ENCODE measurements at places on chromosomes 5 and 9.

DNA sequence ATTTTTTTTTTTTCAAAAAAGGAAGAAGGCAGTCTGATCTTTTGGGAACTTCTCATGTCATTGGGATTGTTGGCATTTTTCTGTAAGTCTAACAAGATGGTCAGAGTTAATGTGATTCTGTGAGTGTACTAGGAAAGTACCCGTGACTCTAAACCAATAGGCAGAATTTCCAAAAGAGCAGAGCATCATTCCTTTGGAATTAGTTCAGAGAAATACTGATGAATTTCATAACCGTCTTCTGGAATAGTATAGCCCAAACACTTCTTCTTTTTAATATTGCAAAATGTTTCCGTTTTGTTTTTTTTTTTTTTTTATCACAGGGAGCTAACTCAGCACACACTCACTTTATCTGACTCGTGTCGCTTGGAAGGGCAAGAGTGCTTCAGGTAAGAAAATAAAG is 407.4 kb downstream of the DTWD2 start:
- DNase-seq, result no peak

DNA sequence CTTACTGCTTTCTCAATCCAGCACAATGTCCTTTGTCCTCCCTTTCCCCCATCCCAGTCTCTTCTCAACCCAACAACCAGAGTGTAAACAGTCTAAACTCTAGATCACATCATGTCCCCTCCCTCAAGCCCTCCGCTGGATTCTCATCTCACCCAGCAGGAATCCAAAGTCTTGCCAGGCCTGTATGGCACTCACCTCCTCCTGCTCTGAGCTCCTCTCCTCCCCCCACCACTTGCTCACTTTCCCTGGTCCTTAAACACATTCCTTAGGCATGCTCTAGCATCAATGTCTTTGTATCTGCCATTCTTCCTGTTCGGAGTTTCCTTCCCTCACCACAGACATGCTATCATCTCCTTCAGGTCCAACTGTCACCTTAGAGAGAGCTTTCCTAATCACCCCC is 78.8 kb downstream of the NIPSNAP3B start:
- no peak for DNase-seq

DNA sequence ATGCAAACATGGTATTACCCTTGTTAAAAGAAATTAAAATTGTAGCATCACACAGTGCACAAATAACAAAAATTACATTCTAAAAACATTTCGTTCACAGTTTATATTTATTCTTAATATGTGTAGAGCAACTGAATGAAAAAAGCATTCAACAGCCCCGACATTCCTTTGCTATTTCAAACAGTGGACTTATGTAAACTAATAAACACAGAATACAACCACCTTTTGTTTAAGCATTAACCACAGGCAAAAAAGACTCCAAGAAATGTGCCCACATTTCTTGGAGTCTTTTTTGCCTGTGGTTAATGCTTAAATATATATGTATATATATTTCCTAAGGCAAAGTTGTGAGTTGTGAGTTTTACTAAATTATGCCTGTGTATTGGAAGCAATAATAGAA is 532.5 kb upstream of the DAP start:
- DNase-seq, result no peak

GRCh38 chr5:149265597-149265996 is 6.1 kb upstream of the AFAP1L1 start:
- DNase-seq, result no peak

DNA sequence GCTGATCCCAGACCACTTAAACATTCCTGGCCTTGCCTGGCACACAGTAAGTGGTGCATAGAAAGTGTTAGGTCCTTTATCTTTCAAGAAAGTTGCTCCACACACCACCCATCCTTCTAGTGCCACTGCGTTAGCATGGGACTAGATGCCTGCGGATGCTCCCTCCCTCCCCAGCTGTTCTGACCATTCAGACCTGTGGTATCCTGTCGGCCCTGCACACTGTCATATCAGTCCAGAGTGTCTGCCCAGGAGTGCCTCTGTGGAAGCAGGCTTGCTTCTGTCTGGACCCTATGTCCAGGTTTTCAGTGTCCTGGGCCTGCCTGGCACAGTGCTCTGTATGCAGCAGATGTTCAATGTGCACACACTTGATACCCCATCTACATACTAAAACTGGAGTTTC is 38.3 kb upstream of the SMU1 start:
- DNase-seq, result no peak

GRCh38 chr9:93809204-93809940 is 145.8 kb downstream of the BARX1 start:
- no peak for DNase-seq

GRCh38 chr5:156497804-156498208 is 170.8 kb downstream of the SGCD start:
- DNase-seq, result no peak

DNA sequence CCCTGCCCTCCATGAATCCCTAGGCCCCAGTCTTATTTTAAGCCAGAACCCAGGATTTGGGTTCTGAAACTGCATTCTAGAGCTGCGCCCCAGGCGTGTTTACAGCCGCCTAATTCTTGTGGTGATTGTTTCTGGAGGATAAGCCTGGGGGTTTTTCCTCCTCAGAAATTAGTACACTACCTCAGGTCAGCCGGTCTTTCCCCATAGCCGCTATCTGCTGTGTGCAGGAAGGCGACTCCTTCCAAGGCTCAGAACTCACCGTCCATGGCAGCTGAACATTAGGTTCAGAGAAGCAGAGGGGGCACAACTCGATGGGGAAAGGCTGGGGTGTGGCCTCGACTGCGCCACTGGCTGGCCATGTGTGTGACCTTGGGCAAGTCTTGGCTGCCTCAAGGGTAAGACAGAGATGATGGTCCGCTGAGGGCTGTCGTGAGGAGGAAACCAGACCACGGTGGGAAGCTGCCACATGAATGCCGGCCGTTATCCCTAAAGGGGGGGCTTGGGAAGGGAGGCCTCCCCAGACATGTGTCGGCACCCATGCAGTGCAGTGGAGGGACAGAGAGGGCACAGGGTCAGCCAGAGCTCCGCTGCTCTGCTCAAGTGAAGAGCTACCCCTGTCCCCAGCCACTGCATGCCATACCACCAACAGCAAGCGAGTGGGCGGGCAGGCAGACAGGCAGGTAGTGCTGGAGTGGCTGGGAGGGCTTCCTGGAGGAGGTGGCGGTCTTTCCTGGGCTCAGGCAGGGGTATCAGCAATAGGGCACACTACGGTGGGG is 28.9 kb downstream of the SHB start:
- no peak for DNase-seq

- no peak for DNase-seq
These were observed 132.4 kb downstream of the GABBR2 start for GRCh38 chr9:98576354-98576753.

- no peak for DNase-seq
These were observed 500.6 kb downstream of the EBF1 start for GRCh38 chr5:158599157-158599556.

DNA sequence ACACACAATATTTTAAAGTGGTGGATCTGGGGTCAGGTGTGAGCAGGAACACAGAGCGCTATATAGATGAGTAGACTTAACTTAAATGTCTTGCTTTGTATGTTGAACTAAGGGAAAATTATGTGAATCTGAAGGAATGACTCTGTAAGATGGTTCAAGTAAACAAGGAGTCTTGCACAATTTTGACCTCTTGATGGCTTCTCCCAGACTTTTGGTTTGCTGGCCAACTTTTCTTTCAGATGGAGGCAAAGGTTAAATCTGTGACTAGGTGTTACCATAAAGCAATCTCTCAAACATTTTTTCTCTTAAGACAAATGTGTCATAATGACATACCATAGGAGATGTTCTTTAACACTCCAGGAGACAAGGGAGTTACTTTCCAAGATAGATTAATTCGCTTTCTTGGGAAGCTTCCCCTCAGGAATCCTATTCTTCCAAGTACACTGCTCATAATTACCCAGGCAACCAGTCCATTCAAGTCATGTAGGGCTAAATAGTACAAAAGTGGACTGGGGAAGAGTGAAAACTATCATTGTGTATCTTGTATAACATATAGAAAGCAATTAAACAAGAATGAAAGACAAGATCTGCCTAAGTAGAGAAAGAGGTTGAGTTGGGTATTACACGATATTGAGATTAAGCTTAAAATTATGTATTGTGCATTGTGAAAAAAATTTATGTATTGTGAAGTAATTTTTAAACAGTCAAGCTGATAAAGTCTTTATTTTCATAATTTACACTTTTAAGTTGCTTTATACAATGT is 60.3 kb upstream of the SLC27A6 start:
- DNase-seq, result no peak

DNA sequence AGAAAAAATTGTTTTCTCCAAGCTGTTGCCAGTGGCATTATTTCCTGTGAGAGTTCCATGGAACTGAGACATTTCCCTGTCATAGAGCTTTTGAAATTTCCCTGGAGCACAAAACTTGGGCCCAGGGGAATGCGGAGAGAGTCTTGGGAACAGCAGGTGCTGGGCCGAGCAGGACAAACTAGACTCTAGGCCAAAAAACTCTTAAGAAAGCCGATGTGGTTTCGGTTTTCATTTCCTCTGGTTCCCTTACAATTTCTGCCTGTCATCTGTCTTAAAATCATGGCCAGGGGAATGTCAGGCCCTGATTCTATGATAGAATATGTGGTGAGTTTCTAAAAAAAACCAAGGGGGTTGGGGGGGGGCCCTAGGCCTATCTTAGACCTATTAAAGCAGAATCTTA is 4.6 kb downstream of the SLC35A4 start:
- peak; percentile 49 for DNase-seq

GRCh38 chr5:75040973-75041372 is 11.4 kb downstream of the GCNT4 start:
- DNase-seq, result no peak

- no peak for DNase-seq
These were observed 72.0 kb downstream of the PPARGC1B start for GRCh38 chr5:149802008-149802680.

DNA sequence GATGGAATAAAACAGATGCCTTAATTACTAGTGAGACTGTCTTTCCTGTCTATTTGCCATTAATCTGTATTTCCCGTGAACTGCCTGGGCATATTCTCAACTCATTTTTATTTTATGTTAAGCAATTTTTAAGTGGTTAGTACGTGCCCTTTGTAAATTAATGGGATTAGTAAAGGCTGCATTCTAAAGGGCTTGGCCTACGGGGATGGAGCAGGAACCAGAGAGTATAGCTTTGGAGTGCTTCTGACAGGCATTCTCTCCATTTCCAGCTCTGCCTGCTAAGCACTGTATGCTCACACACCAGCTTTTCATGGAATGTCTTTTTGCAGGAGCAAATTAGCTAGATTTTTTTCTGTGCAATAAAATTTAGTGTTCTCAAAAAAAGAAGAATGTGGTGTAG is 241.2 kb downstream of the MCTP1 start:
- no peak for DNase-seq

DNA sequence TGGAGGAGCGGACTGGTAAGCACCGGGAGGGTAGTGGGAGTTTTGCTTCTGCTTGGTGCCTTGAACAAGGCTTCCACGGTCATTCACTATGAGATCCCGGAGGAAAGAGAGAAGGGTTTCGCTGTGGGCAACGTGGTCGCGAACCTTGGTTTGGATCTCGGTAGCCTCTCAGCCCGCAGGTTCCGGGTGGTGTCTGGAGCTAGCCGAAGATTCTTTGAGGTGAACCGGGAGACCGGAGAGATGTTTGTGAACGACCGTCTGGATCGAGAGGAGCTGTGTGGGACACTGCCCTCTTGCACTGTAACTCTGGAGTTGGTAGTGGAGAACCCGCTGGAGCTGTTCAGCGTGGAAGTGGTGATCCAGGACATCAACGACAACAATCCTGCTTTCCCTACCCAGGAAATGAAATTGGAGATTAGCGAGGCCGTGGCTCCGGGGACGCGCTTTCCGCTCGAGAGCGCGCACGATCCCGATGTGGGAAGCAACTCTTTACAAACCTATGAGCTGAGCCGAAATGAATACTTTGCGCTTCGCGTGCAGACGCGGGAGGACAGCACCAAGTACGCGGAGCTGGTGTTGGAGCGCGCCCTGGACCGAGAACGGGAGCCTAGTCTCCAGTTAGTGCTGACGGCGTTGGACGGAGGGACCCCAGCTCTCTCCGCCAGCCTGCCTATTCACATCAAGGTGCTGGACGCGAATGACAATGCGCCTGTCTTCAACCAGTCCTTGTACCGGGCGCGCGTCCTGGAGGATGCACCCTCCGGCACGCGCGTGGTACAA is 556 bp downstream of the PCDHGC3 start:
- no peak for DNase-seq

GRCh38 chr5:18323891-18324290 is 689.6 kb downstream of the TAF11L14 start:
- no peak for DNase-seq

DNA sequence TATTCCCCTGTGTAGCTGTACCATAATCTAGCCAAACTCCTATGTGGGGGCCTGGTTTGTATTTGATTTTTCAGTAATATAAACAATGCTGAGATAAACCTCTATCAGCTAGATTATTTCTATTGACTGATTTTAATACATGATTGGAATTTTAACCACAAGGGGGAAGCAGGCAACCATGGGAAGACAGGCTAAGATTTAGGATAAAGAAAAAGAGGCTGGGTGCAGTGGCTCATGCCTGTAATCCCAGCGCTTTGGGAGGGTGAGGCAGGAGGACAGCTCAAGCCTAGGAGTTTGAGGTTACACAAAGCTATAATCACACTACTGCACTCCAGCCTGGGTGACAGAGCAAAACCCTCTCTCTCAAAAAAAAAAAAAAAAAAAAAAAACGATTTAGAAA is 18.1 kb upstream of the GPX3 start:
- no peak for DNase-seq

GRCh38 chr5:127667926-127668325 is 19.0 kb downstream of the CTXN3 start:
- DNase-seq, result no peak

DNA sequence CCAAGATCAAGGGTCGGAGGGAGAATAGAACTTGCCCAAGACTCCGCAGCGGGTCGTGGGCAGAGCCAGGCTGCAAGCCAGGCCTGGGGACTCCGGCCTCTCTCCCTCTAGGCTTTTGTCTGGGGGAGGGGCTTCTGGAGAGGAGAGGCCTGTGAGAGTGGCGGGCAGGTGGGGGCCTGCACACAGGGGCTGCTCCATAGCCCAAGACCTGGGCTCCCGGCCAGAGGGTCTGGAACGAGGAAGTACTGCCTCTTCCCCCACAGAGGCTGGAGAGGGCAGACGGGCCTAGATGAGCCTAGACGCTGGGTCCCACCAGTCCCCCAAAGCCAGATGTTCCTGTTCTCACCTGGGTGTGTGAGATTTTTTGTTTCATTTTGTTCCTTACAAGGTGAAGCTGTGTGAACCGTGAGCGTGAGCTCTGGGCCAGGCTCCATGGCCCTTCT is 5.2 kb upstream of the ST6GALNAC6 start:
- peak; percentile 28 for DNase-seq

DNA sequence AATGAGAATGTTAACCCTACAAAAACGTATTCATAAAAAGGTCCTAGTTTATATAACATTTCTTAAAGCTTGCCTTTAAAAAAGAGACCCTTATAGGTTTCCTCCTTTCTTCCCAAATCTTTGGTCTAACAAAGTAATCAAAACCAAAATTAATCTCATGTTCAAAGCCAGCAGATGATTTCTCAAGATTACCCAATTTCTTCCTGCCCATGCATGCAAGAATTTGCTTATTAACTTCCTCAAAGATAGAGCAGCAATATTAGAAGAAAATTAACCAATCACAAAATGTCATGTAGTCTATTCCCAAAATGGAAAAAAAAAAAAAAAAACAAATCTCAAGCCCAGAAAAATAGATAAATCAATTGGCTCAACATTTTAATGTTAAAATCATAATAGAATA is 114.9 kb downstream of the MLLT3 start:
- no peak for DNase-seq

GRCh38 chr5:147189109-147189424 is 45.8 kb upstream of the STK32A start:
- no peak for DNase-seq

GRCh38 chr5:102554728-102555127 is 55.9 kb upstream of the SLCO6A1 start:
- DNase-seq, result no peak

- no peak for DNase-seq
These were observed 818.2 kb downstream of the TLR4 start for GRCh38 chr9:118522093-118523028.
